Caco-2 (cell line): ENCODE measurements at places on chromosomes 2 and 18.

GRCh38 chr2:150653351-150653750 lies 165.9 kb upstream of the RND3 start:
- DNase-seq = no peak

DNA sequence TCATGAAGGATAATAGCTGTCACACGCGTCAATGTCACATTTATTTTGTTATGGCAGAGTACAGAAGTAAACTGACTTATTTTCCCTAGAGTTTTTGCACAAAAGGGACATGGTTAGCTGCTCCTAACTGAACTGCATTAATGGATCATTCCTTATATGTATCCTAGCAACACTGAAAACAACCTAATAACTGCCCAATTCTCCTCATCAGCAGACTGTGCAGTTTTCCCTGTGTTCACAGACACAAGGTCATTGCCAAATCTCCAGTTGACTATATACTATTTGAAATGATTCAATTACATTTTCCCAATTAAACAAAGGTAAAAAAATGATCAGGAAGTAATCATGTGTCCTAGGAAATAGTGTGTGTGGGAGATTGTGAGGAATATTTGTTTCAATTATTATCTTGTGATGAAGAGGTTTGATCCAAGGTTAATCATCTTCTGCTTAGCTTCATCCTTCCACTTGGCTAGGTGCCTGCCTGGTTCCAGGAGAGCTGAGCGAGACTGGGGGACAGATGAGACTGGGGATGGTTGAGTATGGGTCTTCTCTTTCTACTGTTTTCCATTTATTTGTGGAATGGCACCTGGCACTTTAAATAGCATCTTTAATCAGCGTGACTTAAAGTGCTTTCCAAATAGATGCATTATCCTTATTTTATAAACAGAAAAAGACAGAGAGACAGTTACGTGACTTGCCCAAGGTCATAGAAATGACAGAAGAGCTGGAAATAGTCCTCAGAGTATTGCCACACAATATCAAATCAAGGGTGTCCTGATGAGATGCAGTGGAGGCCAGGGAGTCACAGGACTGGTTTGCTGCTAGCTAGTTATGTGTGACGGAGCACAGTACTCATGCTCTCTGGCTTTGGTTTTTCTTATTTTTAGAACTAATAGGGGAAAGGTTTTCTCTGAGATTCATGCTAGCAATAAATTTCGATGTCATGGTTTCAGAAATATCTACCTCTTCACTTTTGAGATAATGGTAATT lies 335.6 kb downstream of the PIK3C3 start:
- DNase-seq = no peak

DNA sequence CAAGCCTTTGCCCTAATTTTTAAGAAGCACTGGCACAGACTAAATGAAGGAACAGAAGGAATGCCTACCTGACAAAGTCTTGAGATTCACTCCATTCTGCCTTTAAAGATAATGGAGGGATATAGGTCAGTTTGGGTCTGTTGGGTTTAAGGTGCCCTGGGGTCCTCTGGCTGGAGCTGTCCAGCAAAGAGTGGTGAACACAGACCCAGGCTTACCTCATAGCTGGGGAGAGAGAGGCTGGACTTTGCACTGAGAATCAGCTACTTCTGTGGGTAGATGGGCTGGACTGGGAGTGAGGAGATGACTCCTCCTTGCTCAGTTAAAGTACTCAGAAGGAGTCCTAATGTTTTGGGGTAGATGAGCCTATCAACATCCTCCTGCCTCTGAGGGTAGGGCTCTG lies 64.4 kb upstream of the CXCR4 start:
- DNase-seq = no peak

DNA sequence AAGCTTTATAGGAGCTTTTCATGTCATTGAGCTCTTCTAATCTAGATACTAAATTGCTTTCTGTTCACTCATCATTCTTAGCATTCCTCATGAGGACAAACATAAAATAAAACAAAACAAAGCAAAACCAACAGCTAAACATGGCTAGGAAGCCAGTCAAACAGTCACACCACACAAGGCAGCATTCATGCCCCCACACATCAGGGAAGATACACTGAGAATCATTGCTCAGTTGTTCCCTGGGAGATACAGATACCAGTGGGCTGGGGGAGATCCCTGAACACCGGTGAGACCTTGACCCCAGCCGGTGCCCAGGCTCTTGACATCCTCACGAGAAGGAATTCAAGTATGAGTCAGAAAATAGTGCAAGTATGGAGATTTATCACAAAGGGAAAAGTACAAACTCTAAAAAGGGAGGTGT lies 177.9 kb upstream of the ARL4C start:
- DNase-seq = no peak

DNA sequence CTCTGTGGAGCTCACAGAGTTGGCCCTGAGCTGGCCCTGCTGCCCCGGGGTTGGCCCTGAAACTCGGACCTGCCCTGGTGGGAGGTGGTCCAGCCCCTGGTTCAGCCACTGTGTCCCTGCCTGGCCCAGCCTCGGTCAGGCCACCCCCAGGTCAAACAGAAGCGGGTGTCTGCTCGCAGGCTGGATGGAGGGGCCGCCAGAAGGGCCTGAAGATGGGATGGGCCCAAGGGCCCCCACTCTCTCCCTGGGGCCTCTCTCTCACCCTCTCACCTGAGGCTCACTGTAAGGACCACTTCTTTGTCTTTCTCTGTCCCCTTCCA lies 25.1 kb upstream of the B3GNT7 start:
- no peak for DNase-seq

DNA sequence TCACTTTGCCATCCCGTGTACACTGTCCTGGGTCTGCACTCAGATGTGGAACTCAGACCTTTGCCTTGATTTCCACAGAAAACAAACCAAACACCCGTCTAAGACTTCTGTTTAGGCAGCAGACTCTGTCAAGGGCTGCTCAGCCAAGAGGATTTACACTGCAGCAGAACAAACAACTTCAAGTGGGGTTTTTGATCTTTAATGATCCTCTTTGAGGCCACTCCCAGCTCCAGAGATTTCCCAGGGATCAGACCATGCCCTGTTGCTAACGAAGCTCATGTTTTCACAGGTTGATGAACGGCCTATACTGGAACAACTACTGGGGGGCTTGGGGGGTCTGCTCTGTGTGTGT lies 52.5 kb upstream of the LGALSL start:
- DNase-seq = peak; percentile 39

- DNase-seq = no peak
These were observed 5.8 kb downstream of the CIB4 start for GRCh38 chr2:26635401-26635800.

DNA sequence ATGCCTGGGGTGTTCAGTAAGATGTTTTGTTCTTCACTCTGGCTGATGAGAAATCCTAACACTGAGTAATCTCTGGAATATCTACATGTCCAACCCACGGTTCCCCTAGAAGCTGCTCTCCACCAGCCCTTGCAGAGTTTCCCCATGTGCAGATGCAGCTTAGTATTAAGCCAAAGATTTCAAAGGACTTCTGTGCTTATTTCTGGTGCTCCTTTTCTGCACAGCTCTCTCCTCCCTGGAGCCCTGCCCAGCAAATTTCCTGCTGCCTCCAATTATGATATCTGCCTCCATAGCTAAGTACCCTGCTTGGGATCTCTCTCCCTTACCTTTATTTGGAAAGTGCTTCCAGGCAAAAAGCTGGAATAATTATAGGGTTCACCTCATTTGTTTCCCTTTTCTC lies 949.3 kb downstream of the BCL11A start:
- DNase-seq = no peak

DNA sequence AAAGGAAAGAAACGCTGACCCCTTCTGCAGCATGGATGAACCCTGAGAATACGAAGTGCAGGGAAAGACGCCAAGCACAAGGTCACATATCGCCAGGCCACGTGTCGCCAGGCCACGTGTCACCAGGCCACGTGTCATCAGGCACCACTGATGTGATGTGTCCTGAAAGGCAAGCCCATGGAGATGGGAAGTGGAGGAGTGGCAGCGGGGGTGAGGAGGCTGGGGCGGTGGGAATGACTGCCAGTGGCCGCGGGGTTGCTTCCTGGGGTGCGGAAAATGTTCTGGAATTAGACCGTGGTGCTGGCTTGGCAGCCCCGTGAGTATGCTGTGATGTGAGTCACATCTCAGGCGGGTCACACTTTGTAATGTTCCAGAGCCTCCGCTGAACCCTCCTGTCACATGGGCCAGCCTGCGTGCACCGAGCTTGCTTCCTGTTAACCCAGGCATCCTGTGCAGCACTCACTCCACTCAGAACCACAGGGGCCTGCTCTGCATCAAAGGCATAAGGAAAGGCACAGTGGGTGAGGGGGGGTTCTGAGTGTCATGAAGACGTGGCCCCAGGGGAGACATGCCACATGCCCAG lies 39.0 kb downstream of the SLC66A2 start:
- no peak for DNase-seq

- no peak for DNase-seq
These were observed 34.8 kb downstream of the ADNP2 start for GRCh38 chr18:80143881-80144280.

GRCh38 chr18:56647071-56647470 lies 4.1 kb upstream of the WDR7 start:
- DNase-seq = no peak

DNA sequence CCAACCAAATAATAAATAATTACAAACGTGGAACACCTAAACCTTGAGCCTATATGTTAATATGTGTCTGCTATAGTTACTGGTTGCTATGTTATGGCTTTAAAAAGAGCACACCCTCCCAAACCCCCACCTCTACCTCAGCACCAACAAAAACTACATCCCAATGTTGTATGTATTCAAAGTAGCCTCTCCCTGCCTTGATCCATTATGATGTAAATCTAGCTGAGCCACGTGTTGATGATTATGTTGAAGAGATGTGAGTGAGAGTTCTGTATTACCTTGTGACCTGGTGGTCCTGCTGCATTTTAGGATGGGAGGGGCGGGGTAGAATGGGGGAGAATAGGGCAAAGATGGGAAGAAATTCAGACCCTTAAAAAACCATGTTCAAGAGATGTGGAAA lies 4.8 kb downstream of the MFSD6 start:
- no peak for DNase-seq

DNA sequence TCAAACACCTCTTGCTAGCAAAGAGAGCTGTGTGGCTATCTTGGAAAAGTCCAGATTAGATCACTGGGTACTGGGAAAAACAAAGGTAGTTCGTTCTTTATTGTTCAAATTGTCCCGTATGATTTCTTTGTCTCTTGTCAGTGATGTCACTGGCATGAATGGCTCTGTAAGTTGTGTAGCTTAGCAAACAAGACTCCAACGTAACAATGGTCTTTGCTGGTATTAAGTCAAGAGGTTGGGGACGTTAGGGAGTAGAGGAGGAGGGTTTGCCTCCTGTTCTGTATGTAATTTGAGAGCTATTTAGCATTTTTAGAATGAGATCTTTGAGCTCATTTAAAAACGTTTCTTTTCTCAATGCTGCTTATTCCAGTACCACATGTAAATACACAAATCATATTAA lies 216.5 kb upstream of the SP5 start:
- no peak for DNase-seq
